ENCODE measurements at places on chromosomes 3 and 15. TPM values are rescaled to one million over a fixed set of nuclear protein-coding genes. Genes with fewer than 3 reads are reported as not detected.

The ALDH1L1 gene
- 9.0 TPM for total RNA-seq

The SAMMSON gene
- not detected for total RNA-seq

The NR2E3 gene
- total RNA-seq, result 3.0 TPM

The IGF2BP2 gene
- total RNA-seq, result 26.7 TPM

The ZNF80 gene
- total RNA-seq, result 0.17 TPM

The TTLL13 gene
- 0.32 TPM for total RNA-seq

The PLSCR5 gene
- total RNA-seq, result not detected

The CNTN6 gene
- not detected for total RNA-seq

The GOLGA6B gene
- not detected for total RNA-seq

The C15orf39 gene
- total RNA-seq, result 27.0 TPM

The PTX3 gene
- 1.4 TPM for total RNA-seq

The GUCA1C gene
- total RNA-seq, result not detected

The BTLA gene
- 0.81 TPM for total RNA-seq

The CGNL1 gene
- total RNA-seq, result 7.9 TPM

The COL6A5 gene
- total RNA-seq, result not detected

The MUC20 gene
- 198 TPM for total RNA-seq

The IQCB1 gene
- total RNA-seq, result 15.9 TPM

The MYZAP gene
- total RNA-seq, result 8.2 TPM

The CYP1A2 gene
- total RNA-seq, result 0.14 TPM

The GPR15 gene
- total RNA-seq, result 0.17 TPM

The GRAMD1C gene
- total RNA-seq, result 8.2 TPM

The GABRR3 gene
- not detected for total RNA-seq

The NIPA2 gene
- 52.6 TPM for total RNA-seq
